ENCODE measurements at places on chromosomes 7 and 10.

GRCh38 chr7:13633857-13634256 lies 355.6 kb downstream of the ETV1 start:
- no peak for DNase-seq

GRCh38 chr7:92645114-92646061 lies 55.2 kb upstream of the FAM133B start:
- DNase-seq, result no peak

- DNase-seq, result no peak
Observed at GRCh38 chr7:133054162-133054840, 27.6 kb downstream of the CHCHD3 start.

DNA sequence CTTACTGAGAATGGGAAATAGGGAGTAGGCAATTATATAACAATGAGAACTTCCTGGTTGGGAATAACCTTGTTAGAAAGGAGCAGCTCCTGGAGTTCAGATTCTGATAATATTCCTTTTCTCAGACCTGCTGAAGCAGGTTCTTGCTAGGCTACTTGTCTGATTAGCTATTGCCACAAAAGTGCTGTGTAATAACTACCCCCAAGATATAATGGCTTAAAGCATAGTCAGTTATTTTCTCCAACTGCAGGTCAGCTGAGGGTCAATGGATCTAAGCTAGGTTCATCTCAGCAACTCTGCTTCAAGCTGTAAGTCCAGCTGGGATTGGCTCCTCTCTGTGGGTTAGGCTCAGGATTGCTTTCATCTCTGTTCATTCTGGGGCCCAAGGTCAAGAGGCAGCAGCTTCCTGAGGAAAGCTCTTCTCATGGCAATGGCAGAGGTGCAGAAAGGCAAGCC lies 9.4 kb upstream of the CNOT4 start:
- DNase-seq, result no peak

DNA sequence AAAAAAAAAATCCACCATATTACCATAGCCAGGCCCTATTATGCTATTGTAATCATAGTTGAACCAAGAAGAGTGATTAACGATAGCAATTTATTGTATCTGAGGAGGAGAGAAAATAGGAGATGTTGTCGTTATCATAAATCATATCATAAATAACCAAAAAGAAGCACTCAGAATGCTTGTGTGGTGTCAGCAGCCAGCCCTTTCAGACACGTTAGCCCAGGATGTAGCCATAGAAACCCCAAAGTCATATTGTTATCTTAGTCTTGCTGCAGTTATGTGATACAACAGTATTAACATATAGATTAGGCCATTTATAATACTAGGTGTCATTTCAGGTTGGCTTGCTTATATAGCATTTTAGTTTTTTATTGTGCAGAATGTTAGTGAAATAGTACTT lies 102.2 kb upstream of the GATA3 start:
- no peak for DNase-seq

DNA sequence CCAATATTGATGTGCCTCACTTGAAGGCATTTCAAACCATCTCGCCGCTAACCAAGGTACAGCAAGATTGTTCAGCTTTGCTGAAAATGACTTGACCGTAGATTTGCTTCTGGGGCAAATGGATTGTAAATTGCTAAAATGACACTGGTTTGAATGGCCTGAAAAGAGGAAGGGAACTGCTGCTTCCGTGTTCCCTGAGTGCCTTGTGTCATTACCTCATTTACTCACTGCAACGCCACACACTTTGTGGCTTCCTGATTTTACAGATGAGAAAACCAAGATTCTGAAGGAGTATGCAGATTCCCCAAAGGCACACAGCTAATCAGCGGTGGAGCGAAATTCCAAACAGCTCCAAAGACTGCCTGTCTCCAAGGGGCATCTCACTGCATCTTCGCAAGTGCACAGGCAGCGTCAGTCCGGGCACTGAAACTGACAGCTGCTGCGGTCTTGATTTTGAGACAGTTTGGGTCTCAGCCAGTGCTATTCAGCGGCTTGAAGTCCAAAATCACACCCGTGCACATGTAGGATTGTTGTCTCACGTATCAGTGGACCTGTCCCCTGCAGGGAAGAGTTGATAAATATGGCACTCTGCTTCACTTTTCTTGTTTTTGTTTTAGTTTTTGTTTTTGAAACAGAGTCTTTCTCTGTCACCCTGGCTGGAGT lies 290.9 kb downstream of the DPP6 start:
- no peak for DNase-seq

- no peak for DNase-seq
Observed at GRCh38 chr7:97845622-97846203, 26.5 kb downstream of the ASNS start.

- DNase-seq, result no peak
Observed at GRCh38 chr7:122273117-122273516, 31.4 kb downstream of the FEZF1 start.

GRCh38 chr7:142873871-142874270 lies 11.7 kb downstream of the TRPV6 start:
- no peak for DNase-seq

DNA sequence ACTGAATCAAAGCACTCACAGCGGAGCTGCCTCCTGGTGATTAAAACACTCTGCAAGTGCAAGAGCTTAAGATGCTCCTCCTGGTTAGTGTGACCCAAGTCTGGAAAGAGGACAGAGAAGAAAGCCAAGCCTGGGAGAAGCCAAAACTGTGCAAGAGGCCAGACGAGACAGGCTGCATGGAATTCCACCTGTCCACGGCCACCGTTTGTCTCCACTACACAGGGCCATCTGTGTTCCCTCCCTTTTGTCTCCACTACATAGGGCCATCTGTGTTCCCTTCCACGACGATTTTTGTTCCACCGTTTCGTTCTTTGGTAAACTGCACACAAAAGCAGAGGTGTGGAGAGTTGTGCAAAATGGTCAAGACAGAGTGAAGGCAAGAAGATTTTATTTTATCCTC lies 233.0 kb downstream of the DIP2C start:
- DNase-seq, result no peak

DNA sequence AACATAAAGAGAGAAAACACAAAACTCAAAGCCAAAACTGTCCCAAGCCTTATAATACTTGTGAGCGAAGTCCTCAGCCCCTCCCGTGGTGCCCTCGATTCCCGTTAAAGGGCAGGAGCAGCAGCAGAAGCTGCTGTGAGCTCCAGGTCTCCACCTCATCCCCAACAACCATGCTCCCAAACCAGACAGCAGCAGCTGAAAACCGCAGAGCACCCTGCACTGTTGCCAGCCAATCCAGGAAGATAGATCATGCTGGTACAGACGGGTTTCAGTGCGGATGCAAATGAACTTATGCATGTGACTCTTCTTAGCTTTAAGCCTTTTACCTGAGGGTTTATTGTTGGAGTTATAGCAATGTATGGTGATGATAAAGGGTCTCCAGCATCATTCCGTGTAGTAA lies 97.9 kb downstream of the DNAJB6 start:
- no peak for DNase-seq
